Thoracic aorta (tissue), 2 donors: ENCODE measurements at places on chromosomes 5 and 9.
A peak's percentile ranks its signal among the peaks of the same experiment; 100 is the strongest.

GRCh38 chr5:57887851-57888621, 405.4 kb upstream of the ACTBL2 start:
- no peak for DNase-seq

DNA sequence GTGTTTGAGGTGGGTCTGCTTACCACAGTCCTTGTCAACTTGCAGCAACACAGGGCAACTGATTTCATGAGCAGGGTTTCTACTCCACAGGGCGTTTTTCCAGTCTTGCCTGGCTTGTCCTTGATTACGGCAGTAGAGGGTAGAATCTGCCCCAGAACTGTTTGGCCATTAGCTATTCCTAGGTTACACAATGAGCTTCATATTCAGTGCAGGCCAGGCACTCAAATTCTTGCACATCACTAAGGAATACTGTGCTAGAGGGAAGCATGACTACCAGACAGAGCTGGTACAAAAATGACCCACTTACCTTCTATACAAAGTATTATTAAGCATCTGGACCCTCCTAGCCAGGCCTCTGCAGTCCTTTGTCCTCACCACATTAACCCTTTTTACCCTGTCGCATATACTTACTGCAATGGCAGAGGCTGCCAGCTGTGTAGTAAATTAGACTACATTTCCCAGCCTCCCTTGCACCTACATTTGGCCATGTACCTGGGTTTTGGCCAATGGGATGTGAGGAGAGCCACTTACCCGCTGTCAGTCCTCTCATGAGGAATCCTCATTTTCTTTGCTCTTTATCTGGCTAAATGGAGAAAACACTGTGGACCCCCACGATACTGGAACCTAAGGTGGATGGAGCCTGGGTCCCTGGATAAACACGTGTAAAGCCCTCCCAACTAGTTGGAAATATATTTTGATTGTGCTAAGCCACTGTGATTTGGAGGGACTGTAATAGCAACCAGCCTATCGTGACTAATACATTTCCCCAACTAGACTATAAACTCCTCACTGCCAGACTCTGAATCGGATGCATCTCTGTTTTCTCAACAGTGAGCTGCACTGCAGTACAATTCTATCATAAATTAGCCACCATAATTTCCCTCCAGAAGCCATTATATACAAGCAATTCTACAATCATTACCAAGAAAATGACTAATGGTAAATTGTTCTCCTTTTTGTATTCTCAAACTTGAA, 218.7 kb downstream of the GLIS3 start:
- no peak for DNase-seq

DNA sequence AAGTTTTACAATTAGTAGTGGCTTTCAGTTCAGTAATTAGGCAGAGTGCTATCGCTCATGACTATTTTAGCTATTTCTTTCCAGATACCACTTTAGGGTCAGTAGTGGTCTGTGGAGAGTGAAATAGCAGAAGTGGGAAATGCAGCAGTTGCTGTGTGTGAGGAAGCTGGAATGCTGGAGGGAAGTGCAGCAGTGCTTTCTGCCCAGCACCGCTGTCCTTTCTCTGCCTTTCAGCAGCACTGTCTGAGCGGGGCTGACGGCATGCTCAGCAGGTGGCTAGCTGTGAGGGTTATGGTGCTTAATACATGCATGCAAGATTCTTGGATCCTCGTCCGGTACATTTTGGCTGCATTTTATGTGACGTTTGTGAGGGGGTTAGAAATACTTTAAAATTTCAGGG, 213.9 kb downstream of the PBX3 start:
- DNase-seq: no peak

- no peak for DNase-seq
Measured at GRCh38 chr9:15116130-15116580, 190.9 kb downstream of the TTC39B start.

- no peak for DNase-seq
Measured at GRCh38 chr5:58284886-58285285, 175.0 kb downstream of the PLK2 start.

GRCh38 chr5:138807182-138807581, 54.0 kb downstream of the CTNNA1 start:
- no peak for DNase-seq

DNA sequence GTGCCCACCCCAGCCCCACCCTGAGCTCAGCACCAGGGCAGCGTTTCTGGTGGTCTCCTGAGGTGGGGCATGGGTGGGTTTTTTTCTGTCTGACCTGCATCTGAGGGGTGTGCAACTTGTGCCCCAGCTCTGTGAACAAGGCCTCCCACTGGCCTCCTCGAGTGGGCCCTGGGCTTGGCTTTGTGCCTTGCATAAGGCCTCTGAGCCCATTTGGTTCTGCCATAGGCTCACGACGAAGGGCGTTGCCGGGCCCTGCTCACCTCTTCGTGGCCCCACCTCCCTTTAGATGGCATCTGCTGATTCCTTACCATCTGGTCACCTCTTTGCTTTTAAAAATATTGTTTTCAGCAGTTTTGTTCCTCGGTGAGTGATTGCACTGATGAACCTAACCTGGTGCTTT, 127.1 kb upstream of the COL5A1 start:
- no peak for DNase-seq

- DNase-seq: no peak
Measured at GRCh38 chr9:30697958-30698357, 1686.5 kb upstream of the ACO1 start.

DNA sequence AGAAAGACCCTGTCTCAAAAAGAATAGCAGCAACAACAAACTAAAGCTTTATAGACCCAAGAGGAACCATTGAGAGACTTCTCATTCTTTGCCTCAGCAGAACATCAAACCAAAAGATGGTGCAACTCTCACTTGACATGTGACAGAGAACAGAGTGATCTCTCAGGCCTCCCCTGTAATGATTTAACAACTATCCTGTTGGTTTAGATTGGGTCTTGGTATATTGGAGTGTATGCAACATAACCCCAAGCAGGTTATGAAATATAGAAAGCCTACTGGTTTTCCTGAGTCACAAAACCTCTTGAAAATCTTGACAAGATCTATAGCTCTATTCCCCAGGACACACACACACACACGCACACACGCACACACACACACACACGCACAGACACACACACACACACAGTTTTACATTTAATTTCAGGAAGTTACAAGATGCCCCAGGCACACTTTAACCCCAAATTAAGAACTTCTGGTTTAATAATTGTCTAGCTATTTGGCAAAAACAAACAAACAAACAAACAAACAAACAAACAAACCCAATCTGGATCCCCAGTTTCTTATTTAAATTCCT, 6.5 kb upstream of the FGF1 start:
- no peak for DNase-seq

GRCh38 chr5:122182491-122182921, 53.2 kb downstream of the ZNF474 start:
- DNase-seq: peak; percentile 19

DNA sequence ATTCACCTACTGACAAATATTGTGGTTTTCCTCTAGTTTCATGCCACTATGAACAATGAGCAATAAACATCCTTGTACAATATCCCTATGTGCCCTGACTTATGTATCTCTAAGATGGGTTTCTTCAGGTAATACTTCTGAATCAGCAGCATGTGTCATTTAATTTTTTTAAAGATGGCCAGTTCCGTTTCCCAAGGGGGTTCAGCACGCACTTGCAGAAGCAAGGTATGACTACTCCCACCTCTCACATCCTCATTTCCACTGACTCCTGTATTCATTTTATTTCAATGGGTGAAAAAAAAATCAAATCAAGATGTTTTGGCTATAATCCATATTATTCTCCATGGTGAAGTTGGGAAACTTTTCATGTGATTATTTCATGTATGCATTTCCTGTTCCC, 14.7 kb upstream of the ADAMTS19 start:
- no peak for DNase-seq
